Pancreas (tissue), 10 donors: ENCODE measurements at places on chromosomes 16 and 17. TPM values are rescaled to one million over a fixed set of nuclear protein-coding genes. Genes with fewer than 3 reads are reported as not detected.

DNA sequence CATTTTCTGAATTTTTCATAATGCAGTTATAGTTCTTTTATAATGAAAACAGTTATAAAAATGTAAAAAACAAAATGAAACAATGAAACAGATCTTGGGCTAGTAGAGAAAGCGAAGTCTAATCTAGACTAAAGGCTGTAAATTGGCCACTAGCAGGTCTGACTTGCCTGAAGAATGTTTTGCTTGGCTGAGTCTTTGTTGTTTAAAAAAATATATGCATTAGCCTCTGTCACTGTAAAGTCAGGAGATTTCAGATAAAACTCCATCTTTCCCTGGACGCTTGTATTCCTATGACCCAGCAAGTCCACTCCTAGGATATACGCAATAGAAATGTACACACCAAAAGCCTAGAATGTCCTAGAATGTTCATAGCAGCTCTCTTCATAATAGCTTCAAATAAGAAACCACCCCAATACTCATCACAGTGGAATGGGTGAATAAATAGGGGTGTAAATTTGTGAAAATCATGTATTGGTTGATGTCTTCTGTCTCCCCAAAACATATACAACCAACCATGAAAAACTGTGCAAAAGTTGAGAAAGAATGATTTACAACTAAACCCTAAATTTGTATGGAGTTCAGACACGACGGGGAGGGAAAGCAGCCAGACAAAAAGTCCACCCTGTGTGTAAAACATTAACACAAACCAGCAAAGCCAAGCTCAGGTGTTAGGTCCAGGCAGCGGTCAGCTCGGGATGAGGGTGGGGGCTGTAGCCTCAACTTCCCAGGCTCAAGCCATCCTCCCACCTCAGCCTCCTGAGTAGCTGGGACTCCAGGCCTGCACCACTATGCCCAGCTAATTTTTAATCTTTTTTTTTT, 37.7 kb upstream of the MEAK7 start:
- no peaks in the 10 kb centered on the region for H3K4me1 ChIP-seq
- no peak overlapping the region for H3K27ac ChIP-seq
- DNase-seq = no peak
- no peaks in the 10 kb centered on the region for H3K36me3 ChIP-seq
- no peaks in the 10 kb centered on the region for H3K27me3 ChIP-seq

DNA sequence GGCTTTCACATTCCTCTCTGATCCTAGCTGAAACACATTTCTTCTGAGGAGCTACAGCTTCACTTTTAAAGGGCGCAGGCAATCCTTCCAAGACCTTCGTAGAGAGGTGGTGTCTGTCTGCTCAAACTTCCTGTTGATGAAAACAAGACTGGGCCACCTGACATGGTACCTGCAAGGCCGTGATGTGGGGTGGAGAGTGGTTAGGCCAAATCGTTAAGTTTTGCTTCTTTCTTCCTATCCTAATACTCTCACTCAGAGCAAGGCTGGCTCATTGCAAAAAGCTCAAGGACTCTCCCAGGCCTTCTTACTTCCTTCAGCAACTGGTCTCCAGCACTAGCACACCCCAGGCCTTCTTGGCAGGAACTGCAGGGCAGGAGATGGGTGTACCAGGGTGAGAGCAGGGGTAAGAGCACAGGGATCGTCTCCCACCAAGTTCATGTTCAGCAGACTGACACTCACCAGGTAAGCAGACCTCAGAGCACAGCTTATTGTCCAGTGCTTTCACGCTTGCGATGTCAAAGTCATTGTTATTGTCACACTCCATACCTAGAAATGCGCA, 10.9 kb upstream of the FOXJ1 start:
- H3K27me3 ChIP-seq = no peaks in the 10 kb centered on the region
- DNase-seq = no peak
- no peak overlapping the region for H3K27ac ChIP-seq
- H3K4me3 ChIP-seq = no peak overlapping the region

GRCh38 chr16:14095883-14096551, 24.9 kb downstream of the MRTFB start:
- no peaks in the 10 kb centered on the region for H3K27me3 ChIP-seq
- H3K4me3 ChIP-seq = no peak overlapping the region
- peak overlapping the region; percentile 61 for H3K27ac ChIP-seq
- no peak for DNase-seq
- H3K36me3 ChIP-seq = no peaks in the 10 kb centered on the region
- H3K4me1 ChIP-seq = peaks cover 57% of the 10 kb centered on the region

DNA sequence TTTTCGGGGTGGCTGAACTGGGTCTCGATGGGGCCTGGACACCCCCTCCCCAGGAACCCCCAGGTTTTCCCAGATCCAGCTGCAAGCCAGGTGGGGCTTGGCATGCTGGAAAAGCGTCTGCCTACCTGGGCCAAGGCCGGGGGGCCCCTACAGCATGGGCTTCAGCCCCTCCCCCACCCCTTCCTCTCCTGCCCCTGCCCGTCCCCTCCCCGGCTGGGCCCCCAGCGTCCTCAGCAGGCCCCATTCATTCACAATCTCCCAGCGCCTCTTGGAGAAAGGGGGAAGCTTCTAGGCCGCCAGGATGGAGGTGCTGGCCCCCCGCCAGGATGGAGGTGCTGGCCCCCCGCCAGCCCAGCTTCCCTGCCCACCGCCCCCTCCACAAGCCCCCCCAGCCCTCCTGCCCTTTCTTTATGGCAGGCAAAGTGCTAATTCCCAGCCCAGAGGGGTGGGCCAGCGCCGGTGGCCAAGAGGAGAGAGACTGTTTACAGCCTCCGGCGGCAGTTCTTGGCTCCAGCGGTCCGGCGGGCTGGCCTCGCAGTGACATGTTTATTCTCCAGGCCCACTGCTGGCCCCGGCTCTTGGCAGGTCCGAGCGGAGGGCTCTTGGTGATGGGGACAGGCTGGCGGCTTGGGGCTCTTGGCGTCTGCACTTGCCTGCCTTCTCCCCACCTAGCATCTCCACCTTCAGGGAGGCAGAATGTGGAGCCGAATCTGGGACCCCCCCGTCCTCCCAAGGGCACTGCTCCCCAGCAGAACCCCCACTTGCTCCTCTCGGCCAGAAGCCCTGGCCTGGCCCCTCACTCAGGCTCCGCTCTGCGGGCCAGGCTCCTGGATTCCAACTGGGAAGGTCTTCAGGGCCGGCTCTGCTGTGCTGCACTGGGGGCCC, 94.4 kb upstream of the CIBAR2 start:
- peaks cover 27% of the 10 kb centered on the region for H3K4me1 ChIP-seq
- no peak overlapping the region for H3K4me3 ChIP-seq

DNA sequence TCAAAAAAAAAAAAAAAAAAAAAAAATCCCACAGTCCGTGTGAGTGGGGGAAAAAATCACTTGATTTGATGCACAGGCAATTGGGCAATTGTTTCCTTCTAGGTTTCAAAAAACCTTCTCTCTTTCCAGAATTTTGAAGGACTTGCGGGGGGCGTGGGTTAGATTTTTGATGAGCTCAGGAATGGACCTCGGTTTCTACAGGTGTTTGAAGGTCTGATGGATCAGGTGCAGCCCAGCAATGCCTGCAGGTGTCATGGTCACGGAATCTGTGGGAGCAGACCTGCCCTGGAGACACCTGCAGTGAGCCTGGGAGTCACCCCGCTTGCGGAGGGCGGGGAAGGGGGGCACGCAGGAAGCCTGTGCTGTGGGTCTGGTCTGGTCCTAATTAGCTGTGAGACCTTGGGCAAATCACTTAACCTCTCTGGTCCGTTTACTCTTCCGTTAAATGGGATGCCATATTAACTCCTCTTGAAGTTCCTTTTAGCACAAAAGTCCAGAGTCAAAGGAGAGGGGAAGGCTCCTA, 174.2 kb downstream of the IRF8 start:
- H3K4me1 ChIP-seq = no peaks in the 10 kb centered on the region
- H3K27me3 ChIP-seq = no peaks in the 10 kb centered on the region
- no peak overlapping the region for H3K4me3 ChIP-seq
- H3K27ac ChIP-seq = no peak overlapping the region
- no peaks in the 10 kb centered on the region for H3K36me3 ChIP-seq

- H3K36me3 ChIP-seq = no peaks in the 10 kb centered on the region
- no peak overlapping the region for H3K4me3 ChIP-seq
- no peak overlapping the region for H3K27ac ChIP-seq
- H3K27me3 ChIP-seq = no peaks in the 10 kb centered on the region
These were observed 782.7 kb downstream of the CDH11 start for GRCh38 chr16:64339052-64339770.

- peak overlapping the region; percentile 80 for H3K27ac ChIP-seq
- H3K4me1 ChIP-seq = peaks cover 23% of the 10 kb centered on the region
- H3K36me3 ChIP-seq = no peaks in the 10 kb centered on the region
These were observed 1.9 kb upstream of the TUBB3 start for GRCh38 chr16:89921131-89921701.

DNA sequence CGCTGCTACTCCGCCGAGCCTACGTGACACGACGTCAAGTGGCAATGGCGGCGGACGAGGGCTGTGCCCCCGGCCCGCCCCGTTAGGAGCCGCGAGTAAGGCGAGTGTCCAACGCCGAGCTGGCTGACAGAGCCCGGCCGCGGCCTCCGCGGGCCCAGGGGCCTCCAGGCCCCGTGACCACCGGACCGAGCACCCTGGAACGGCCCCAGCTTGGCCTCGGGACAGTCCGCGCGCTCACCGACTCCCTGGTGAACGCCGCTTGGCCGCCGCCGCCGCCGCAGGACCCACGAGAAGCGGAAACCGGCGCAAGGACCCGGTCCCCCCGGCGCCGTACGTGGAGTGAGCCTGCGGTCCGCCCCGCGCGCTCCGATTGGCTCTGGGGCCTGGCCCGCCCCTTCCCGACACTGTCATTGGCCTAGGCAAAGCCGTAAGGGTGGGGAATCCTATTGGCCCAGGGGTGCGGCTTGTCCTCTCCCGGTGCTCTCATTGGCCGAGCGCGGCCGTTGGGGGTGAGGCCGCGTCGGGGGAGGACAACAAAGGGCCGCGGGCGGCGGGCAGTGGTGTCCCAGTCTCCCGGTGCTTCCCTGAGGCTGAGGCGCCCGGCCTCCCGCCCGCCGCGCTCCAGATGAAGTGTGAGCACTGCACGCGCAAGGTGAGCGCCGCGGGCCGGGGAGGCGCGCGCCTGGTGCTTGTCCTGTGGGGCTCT, at the start of gene NARF:
NARF (plus strand) TSS at position 563 of the 706 bp plus-strand sequence; CDS start at position 626, 63 bp downstream.
- no peaks in the 10 kb centered on the region for H3K27me3 ChIP-seq
- H3K27ac ChIP-seq = peak within 1 kb of the TSS; percentile 100
- peaks cover 26% of the 10 kb centered on the region for H3K4me1 ChIP-seq
- H3K4me3 ChIP-seq = peak within 1 kb of the TSS; percentile 65

DNA sequence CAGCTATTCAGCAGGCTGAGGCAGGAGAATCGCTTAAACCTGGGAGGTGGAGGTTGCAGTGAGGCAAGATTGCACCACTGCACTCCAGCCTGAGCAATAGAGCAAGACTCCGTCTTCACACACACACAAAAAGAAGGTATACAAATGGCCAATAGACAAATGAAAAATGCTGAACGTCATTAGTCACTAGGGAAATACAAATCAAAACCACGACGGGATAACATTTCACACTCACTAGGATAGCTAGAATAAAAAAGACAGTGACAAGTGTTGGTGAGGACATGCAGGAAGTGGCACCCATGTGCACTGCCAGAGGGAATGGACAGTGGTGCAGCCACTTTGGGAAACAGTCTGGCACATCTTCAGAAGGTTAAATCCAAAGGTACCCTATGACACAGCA, 172.9 kb downstream of the FTO start:
- H3K36me3 ChIP-seq = no peaks in the 10 kb centered on the region
- no peak for DNase-seq
- no peak overlapping the region for H3K4me3 ChIP-seq
- no peaks in the 10 kb centered on the region for H3K4me1 ChIP-seq
- H3K27ac ChIP-seq = no peak overlapping the region

DNA sequence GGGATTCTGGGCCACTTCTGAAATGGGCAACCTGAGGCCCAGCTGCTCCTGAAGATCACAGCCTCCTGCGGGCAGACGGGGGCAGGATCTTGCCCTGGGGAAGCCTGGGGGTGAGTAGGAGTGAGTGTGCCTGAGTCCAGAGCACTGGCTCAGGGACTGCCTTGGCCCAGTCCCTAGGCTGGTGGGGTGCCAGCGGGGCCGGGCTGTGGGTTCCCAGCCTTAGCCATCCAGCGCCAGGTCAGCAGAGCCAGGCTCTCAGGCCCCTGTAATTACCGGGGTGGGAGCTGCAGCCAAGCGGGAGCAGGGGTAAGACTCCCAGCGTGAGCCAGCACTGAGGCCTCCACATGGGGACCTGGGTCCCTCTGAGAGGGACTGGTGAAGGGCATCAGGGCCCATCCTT, 8.2 kb downstream of the SPNS2 start:
- no peak for DNase-seq
- H3K4me1 ChIP-seq = peaks cover 14% of the 10 kb centered on the region
- no peak overlapping the region for H3K27ac ChIP-seq
- H3K27me3 ChIP-seq = no peaks in the 10 kb centered on the region
- no peaks in the 10 kb centered on the region for H3K36me3 ChIP-seq

GRCh38 chr17:7701681-7702080, 3.3 kb upstream of the EFNB3 start:
- H3K36me3 ChIP-seq = no peaks in the 10 kb centered on the region
- peaks cover 9% of the 10 kb centered on the region for H3K27me3 ChIP-seq
- no peak for DNase-seq
- no peak overlapping the region for H3K4me3 ChIP-seq
- no peak overlapping the region for H3K27ac ChIP-seq
- no peaks in the 10 kb centered on the region for H3K4me1 ChIP-seq

- H3K27ac ChIP-seq = no peak overlapping the region
- H3K4me3 ChIP-seq = no peak overlapping the region
- no peaks in the 10 kb centered on the region for H3K36me3 ChIP-seq
- H3K27me3 ChIP-seq = no peaks in the 10 kb centered on the region
These were observed 21.7 kb upstream of the VWA3A start for GRCh38 chr16:22070361-22071330.

- H3K4me1 ChIP-seq = no peaks in the 10 kb centered on the region
- no peaks in the 10 kb centered on the region for H3K36me3 ChIP-seq
- DNase-seq = no peak
These were observed 6.0 kb upstream of the TBC1D3B start for GRCh38 chr17:36182176-36183000.

DNA sequence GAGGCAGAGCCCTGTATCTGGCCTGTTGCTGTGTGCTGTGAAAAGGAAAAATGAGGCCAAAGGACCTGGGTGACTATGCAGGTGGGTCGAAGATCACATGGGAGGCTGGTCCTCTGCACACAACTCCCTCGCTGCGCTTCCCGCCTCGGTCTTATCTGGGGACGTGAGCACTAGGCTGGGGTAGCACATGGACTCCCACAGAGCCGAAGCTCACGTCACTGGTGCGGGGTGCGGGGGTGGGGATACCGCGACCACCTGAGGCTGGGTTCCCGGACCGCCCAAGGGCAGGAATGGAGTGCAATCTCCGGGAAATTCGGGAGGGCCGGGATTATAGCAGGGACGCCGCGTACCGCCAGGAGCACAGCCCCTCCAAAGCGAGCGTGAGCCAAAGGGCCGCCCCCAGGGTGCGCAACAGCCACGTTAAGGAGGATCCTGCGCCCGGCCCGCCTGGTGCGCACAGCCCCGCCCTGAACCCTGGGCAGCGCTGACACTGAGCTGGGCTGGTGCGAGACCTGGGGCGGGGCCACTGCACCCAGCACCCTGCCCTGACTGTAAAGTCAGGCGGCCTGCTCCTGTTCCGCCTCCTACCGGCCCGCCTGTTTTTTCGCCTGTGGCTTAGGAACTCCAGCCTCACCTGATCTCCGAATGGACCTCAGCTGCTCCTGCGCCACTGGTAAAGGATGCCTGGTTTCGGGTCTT, 4.8 kb downstream of the MT1A start:
- peak overlapping the region; percentile 7 for H3K4me3 ChIP-seq
- H3K27ac ChIP-seq = peak overlapping the region; percentile 49
- no peaks in the 10 kb centered on the region for H3K27me3 ChIP-seq
- no peaks in the 10 kb centered on the region for H3K36me3 ChIP-seq

Gene MYH2
- polyA plus RNA-seq = 0.05 TPM

Gene TPSG1
- polyA plus RNA-seq = 0.12 TPM

Gene LRRC37A2
- polyA plus RNA-seq = 8.4 TPM

Gene KRTAP4-5
- polyA plus RNA-seq = not detected

Gene SLFN13
- 1.7 TPM for polyA plus RNA-seq

Gene KLHL10
- not detected for polyA plus RNA-seq

Gene MPV17L
- polyA plus RNA-seq = 15.6 TPM

Gene KCNJ18
- polyA plus RNA-seq = not detected
